ENCODE measurements at places on chromosomes 12 and 14.

- DNase-seq = no peak
Measured at GRCh38 chr12:5273709-5274108, 158.2 kb upstream of the NTF3 start.

DNA sequence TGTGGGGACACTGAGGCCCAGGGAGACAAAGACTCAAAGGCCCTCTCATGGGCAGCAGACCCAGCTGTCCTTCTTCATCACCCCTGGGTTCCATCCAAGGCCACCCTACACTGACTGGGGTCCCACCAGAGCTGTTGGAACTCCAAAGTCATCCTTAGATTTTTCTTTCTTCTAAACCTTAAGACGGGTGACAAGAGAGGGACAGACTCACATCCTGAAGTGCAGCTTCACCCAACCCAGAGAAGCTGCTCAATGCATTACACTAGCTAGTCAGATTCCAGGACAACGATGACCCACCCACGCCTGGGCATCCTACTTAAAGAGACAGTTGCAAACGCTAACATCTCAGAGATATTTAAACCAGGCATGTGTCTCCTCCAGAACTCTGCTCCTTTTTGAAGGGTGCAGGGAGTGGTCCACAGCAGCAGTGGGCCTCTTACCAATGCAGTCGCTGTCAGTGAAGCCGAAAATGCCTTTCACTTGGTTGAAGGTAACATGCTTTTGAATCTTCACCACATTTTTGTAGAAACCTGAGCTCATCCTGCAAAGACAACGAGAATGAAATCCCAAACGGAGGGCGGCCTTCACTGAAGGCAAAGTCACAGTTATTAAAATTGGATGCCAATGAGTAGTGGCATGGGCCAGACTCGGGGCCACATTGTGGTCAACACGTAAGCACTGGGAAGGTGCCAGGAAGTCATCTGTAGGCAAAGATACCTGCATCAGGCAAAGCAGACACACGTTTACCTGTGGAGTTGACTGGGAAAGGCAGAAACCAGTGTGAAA lies 23.4 kb downstream of the SLC25A47 start:
- no peak for DNase-seq

- no peak for DNase-seq
Measured at GRCh38 chr12:28817524-28817923, 331.6 kb upstream of the FAR2 start.

GRCh38 chr12:124764451-124764850 lies 99.2 kb downstream of the SCARB1 start:
- peak; percentile 31 for DNase-seq

- DNase-seq = no peak
Measured at GRCh38 chr14:75119056-75119455, 7.8 kb downstream of the NEK9 start.

DNA sequence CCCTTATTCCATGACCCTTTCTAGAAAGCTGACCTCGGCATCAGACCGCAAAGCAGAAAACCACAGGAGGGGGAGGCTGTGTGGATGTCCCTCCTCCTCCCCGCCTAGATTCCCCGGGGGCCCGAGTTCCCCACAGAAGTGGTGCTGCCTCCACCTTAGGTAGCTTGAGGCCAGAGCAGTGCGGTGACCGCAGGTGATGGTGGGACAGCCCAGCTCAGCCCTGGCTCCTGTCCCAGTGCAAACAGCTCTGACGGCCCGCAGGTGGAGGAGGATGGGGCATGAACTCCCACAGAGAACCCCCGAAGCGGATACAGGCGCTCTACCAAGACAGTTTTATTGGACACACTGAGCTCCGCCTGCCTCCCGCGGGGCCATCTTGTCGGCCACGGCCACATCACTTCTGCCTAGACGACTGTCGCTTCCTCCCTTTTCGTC lies 19.5 kb downstream of the ARL6IP4 start:
- no peak for DNase-seq

GRCh38 chr12:52198454-52199215 lies 6.8 kb upstream of the KRT80 start:
- peak; percentile 63 for DNase-seq

GRCh38 chr12:29333178-29333577 lies 47.8 kb downstream of the ERGIC2 start:
- DNase-seq = no peak

- no peak for DNase-seq
Measured at GRCh38 chr14:33414041-33414440, 475.4 kb downstream of the NPAS3 start.

GRCh38 chr12:41452838-41453407 lies 264.8 kb downstream of the PDZRN4 start:
- DNase-seq = no peak

GRCh38 chr14:74620497-74620921 lies 8.5 kb upstream of the LTBP2 start:
- no peak for DNase-seq

DNA sequence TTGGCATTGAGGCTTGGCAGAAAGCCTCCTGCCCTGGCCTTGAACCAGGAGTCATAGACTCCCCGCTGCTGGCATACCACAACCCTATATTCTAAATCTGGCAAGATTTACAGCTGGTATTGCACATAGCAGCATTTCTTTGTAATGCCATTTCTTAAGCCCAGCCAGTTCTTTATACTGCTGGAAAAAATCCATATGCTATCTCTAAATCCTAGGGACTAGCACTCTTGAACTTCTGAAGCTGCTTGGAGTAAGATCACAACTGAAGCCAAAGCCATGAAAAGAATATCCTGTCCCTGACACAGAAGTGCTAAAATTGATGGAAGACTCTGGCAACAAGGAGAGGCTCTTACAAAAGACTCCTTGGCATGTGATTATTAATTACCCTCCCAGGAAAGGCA lies 89.3 kb downstream of the KCNC2 start:
- no peak for DNase-seq

DNA sequence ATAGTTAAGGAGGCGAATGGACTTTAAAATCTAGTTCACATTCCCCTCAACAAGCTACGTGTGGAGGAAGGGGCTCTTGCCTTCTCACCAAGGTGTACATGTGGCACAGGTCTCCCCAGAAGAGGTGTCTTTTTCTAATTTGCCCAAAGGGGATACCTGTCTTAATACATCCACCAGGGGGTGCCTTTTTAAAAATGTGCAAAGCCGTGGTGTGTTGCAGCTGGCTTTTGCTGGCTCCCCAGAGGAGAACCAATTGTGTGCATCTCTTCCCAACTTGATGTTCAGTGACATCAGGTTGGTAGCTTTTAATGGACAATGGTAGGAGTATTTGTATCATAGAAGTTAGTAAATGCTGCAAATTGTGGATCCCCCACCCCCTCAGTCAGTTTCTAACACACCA lies 33.8 kb downstream of the CREBL2 start:
- peak; percentile 20 for DNase-seq

- no peak for DNase-seq
Measured at GRCh38 chr12:52916216-52916615, 11.3 kb upstream of the KRT8 start.

GRCh38 chr14:105195522-105196264 lies 14.6 kb upstream of the NUDT14 start:
- no peak for DNase-seq

- no peak for DNase-seq
Measured at GRCh38 chr14:103692159-103692558, 23.1 kb downstream of the XRCC3 start.

DNA sequence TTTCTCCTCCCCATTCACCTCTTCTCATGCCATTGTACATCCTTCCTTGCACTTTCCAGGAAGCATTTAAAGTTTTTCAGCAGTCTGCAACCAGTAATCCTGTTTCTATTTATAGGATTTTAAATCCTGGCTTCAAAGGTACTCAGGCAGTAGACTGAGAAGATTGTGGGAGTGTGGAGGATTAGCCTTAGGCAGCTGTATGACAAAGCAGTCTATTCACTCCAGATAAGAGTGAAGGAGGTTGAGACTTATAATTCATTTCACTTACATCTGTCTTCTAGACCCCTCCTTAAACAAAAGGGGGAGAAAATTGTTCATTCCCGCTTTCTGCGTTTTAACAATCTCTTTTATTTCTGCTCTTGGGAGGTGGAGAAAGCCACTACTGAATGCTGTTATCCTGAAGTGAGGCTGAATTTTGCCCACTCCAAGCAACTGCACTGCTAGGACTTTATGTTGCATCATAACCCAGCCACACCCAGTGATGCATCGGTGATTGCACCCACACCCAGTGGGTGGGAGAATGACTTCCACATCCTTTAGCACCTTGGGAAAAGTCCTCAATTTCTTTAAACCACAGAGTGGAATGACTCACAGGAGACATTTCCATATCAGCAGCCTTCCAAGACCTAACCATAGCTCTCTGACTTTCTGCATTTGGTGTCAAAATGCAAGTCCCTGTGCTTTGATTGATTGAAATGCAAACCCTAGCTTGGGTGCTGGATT lies 382.5 kb upstream of the ATP2B1 start:
- no peak for DNase-seq

GRCh38 chr14:92153581-92153980 lies 31.8 kb downstream of the CPSF2 start:
- DNase-seq = no peak

DNA sequence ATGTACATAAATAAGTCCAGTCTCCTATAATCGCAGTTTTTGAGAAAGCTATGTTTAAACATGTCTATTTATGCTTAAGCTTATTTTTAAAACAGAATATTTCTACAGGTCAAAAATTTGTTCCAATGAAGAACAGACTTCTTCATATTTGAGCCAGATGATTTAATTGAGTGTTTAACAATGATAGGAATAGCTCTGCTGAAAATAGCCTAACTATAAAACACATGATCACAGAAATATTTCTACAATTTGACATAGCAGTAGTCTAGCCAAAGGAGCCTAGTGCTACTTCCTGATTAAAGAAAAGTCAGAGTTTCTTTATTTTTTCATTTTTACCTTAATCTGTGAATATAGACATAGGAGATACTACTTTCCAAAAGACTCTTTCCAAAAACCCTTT lies 29.4 kb downstream of the DCP1B start:
- DNase-seq = no peak

GRCh38 chr12:89176676-89177075 lies 175.6 kb downstream of the DUSP6 start:
- no peak for DNase-seq

DNA sequence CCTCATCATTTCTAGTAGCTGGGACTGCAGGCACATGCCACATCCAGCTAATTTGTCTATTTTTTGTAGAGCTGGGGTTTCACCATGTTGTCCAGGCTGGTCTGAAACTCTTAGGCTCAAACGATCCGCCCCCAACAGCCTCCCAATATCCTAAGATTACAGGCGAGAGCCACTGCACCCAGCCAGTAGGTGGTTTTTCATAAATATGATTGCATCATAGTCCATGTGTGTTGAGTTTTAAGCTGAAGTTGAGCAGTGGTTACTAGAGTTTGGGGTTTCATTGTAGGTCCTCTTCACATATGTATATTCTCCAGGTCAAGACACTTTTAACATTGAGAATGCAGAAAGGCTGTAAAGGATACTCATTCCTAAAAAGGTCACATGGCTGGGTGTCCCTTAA lies 13.1 kb upstream of the TNS2 start:
- no peak for DNase-seq

DNA sequence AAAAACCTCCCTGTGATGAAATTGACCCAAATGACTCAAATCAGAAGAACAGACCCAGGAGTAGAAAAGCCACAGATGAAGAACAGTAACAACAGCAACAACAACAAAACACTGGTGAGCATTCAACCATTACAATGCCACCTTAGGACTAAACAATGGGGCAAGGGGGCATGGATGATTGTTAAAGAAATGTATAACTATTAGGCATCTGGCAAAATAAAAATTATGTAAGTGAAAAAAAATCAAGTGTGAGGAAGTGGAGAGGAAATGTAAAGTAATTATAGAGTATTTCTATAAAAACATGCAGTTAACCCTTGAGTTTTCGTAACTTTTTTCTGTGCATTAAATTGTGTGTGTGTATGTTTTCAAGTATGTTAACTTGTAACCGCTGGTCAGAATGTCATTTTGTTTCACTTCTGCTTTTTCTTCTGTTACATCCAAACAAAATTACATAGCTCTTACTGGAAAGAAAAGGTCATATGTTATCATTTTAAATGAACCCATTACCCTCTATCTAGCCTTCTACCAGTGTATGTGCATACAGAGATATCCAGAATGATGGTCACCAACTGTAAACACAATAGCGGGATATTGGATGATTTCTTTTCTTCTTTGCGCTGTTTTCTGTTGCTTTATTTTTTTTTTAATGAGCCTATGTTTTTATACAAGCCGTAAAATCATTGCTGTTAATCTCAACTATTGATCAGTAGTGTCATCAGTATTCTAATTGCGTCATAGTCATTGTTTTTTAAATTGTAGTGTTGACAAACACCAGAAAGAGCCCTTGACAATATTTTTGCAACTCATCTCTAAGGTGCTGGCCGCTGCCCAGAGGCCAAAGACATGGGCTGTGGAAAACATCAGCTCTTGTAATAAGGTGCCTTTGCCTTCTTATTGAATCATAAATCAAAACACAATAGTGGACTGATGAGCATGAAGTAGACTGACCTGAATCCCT lies 170.6 kb downstream of the CRADD start:
- DNase-seq = no peak

GRCh38 chr14:58844544-58844943 lies 206.8 kb downstream of the DACT1 start:
- no peak for DNase-seq

- no peak for DNase-seq
Measured at GRCh38 chr14:75432411-75432810, 4.6 kb downstream of the JDP2 start.

DNA sequence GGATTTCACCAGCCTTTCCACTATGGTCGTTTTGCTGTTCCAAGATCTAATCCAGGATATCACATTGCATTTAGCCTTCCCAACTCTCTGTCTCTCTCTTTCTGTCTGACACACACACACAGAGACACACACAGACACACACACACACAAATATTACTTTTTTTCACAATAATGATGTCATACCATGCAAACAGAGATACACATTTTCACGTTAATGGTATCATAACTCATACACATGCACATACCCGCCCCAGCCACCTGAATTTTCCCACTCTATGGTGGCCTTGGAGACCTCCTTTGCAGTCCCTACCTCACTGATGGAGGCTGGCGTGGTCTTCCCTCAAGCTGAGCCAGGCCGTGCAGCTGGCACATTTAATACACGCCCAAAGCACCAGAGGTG lies 7.2 kb upstream of the MYL2 start:
- no peak for DNase-seq

DNA sequence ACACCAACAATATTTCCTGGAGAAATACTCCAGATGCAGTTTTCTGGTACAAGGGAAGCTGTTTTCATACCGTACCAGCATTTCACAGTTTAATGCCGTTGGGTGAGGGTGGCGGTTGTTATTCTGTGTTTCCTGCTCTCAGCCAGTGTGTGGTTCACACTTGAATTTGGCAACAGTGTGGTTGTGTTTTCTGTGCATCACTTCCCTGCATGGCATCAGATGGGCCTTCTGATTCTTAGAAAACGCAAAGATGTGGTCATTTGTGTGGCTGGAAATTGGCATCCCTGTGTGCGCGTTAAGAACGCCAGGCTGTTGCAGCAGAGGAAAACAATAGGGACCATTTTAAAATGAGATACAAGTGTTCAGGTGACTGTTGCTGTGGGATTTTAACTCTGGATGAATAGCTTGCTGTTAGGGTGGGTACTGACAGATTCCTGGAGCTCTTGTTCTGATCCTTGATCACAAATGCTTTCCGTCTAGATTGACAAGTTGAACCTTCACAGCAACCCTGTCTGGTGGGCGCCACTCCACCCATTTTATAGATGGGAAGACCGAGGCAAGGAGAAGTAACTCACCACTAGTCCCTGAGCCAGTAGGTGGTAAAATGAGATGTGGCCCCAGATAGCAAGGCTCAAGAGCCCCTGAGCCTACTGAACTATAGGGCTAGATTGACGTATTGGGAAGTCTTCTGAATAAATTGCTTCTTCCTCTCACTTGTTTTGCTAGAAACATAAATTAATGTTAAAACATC lies 231.2 kb downstream of the CHST11 start:
- no peak for DNase-seq

Measured in NCI-H2081 (cell line).